ENCODE measurements at places on chromosomes 2 and 18.

DNA sequence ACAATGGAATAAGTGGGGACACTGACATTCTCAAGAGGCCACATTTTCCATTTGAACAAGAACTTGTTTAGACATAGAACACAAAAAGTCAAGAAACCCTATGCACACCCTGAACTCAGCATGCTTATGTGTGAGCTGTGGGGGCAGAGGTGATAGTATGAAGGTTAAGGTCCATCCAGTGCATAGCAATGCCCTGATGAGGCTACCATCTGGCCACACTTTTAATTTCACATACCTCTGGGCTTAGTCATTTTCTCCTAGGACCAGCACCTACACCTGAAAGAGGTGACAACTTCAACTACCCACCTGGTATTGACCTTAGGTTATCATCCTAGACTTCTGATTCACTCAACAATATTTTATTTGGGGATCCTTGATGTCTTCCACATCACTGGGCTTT, 139.8 kb downstream of the PIK3C3 start:
- no peak for DNase-seq

DNA sequence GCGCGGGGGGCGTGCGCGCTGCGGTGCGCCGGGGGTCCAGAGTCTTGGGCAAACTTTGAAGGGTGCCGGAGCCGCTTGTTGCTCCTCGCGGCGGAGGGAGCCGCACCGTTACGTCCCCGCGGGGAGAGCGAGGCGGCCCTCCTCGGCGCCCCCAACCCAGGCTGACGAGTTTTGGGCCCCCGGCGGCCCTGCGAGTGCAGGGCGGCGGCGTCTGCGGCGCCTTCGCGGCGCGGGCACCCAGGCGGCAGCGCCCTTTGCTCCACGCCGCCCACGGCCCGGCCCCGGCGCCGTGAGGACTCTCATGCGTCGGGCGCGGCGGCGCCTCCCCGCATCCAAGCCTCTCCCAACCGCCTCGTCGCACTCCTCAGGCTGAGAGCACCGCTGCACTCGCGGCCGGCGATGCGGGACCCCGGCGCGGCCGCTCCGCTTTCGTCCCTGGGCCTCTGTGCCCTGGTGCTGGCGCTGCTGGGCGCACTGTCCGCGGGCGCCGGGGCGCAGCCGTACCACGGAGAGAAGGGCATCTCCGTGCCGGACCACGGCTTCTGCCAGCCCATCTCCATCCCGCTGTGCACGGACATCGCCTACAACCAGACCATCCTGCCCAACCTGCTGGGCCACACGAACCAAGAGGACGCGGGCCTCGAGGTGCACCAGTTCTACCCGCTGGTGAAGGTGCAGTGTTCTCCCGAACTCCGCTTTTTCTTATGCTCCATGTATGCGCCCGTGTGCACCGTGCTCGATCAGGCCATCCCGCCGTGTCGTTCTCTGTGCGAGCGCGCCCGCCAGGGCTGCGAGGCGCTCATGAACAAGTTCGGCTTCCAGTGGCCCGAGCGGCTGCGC, 814 bp downstream of the FZD7 start:
- peak; percentile 50 for DNase-seq

DNA sequence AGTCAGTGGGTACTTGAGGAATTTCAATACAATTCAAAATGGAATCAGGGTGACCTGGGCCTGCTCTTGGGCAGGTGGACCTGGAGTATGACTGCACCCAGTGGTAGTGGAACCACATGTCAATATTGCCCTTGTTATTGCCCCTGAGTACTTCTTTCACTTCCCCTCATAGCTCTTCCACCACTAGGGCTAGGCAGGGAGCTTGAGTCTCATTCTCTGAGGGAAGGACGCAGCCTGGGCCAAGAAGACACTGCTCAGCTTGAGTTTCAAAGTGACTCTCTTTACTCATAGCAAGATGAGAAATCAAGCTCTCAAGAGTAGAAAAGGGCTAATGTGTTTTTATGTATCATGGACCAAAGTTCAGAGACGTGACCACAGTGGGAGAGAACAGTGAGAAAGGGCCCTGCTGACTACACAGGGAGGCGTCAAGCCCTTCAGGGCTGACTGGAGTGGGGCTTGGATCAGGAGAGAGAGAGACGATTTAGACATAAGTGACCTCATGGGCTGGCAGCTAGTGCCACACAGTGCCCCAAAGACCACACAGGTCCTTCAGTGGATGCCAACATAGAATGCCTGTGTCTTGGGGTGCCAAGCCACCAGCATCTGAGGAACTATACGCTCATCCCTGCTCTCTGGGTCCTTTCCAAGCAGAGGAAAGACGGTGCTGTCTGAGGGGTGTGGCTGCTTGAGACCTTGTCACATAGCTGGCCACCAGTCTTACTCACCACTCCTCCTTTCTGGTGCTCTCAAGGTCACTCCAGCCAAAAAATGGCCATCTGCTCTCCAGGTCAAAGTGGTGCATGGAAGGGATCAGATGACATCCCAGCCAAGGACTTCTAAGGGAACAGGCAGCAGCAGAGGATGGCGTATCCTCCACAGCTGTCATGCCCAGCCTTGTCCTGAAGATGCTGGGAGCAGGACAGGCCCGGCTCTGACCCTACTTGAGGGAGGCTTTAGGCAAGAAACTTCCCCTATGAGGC, 13.0 kb downstream of the PTMA start:
- no peak for DNase-seq

DNA sequence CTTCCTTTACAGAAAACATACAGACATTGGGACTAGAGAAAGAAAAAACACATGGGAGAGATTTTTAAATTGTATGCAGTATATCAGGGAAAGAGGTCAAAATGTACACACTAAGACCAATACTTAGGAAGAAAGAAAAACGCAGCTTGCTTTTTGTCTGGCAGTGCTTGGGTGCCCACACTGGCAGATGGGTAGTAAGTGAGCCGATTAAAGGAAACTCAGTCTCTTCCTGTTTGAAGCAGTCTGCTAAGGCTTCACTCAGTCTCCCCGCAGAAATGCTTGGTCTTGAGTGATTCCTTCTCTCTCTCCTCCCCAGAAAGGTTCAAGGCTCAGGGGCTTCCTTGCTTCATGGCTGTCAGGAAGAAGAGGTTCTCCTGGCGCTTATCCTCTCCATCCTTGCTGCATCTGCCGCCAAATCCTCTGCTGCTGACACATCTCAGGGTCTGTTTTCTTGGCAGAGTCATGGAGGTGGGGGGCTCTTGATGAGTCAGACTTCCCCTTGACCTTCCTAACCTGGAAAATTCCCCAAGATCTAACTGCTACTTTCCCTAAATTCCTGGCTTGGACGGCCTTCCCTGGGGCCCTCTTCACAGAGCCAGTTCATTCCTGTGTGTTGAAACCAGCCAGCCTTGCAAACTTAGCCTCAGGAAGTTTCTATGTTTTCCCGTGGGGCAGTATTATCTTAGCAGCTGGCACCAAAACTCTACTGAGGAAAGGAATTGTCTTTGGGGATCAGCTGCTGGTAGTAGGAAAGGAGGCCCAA, 10.5 kb upstream of the TMSB10 start:
- peak; percentile 92 for DNase-seq

GRCh38 chr2:41475959-41476358, 571.9 kb upstream of the PKDCC start:
- no peak for DNase-seq

GRCh38 chr18:54696616-54697293, 105.7 kb downstream of the DYNAP start:
- no peak for DNase-seq

GRCh38 chr2:131104487-131105155, 515 bp upstream of the PLEKHB2 start:
- peak; percentile 85 for DNase-seq

DNA sequence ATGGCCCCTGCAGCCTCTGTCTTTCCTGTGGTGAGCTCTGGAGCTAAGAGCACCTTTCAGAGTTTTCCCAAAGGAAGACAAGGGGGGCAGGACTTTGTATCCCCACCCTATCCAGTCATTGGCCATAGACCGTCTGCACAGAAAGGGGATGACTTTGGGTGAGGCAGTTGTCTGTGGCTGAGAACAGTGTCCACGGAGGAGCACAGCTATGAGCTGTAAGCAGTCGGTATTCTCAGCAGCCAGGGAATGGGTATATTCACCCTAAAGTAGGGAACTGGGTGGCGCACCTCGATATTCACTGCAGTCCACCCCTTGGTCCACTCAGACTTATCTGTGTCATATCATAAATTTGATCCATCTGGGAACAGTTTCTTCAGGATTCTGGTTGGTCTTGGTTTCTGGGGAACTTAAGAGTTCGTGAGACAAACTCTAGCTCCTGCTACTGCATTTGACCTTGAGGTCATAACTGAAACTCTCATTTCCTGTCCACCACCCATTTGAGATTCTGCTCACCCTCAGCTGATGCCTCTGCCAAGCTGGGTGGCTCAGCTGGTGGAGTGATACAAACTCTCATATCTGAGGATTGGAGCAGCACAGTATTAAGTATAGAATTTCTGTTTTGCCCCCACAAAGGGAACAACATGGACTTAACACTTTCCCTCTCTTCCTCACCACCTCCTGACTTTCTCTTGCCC, 45.2 kb upstream of the SCG2 start:
- peak; percentile 12 for DNase-seq

- no peak for DNase-seq
These were observed 109.4 kb downstream of the TDRD15 start for GRCh38 chr2:21233194-21233593.

DNA sequence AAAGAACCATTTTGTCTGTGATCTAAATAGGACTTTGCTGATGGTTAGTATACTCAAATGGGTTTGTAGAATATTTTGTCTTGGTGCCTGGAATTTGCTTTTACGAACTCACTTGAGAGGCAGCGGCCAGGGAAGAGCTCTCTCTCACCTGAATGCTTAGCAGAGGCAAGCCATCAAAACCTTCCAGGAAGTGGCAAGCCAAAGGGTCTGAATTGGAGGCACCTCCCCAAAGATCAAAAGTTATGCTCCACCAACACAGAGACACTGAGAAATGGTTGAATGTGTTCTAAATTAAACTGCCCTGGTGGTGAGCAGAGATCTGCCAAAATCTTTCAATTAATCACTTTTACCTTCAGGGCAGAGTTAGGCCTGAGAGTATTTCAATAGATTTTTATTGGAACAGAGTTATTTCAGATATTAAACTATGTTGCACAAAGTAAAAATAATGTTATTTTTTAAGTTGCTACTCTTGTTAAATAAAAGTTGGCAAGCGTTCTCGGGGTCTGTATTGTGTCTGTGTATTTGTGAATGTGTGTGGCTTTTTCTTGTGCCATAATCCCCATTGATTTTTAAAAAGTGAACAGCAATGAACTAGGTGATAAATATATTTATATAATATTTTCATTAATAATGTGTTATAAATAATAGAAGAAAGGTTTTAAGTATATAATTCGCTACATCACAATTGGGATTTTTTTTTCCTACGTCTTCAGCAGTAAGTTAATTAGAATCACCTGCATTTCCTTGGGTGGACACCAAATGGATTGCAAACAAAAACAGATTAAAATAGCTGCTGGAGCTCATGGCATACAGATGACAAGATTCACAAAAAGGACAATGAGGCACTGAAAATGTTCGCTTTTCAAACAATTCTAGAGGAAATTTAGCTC, 416.1 kb downstream of the ARHGAP15 start:
- peak; percentile 7 for DNase-seq

DNA sequence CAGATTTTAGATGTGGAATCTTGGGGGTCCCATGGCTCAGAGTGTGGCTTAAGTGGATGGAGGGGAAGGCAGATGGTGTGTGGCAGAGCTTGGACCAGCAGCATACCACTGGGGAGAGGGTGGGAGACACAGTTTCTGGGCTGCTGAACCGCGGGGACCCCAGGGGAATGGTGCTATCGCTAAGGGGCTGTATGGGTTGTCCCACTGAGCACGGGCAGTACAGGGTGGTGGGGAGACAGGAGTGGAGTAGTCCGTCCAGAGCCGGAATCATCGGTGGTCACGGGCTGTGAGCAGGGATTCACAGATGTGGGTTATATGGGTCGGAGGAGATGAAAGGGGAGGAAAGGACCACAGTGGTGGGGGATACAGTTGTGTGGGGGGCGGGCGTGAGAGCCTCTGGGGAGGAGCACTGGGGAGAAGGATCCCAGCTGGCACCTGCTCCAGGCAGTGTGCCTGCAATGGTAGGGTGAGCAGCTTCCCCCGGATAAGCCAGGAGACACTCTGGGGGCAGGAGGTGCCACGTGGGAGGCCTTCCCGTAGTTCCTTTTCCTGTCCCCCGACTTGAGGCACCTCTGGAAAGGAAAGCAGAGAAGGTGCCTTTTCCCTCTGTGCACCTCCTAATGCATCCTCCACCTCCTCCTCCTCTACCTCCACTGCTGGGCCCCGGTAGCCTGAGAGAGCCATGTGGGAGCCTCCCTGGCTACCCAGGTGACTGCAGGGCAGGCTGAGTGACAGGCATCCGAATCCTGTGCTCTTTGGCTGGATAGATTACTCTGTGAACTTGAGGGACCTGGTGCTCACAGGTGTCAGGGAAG, 24.9 kb downstream of the IGFBP5 start:
- no peak for DNase-seq

- DNase-seq = no peak
These were observed 754.6 kb upstream of the SOX11 start for GRCh38 chr2:4937550-4937949.

- DNase-seq = no peak
These were observed 80.1 kb downstream of the MBP start for GRCh38 chr18:77052297-77052982.

- DNase-seq = peak; percentile 1
These were observed 209.6 kb upstream of the PIK3C3 start for GRCh38 chr18:41745166-41746049.

DNA sequence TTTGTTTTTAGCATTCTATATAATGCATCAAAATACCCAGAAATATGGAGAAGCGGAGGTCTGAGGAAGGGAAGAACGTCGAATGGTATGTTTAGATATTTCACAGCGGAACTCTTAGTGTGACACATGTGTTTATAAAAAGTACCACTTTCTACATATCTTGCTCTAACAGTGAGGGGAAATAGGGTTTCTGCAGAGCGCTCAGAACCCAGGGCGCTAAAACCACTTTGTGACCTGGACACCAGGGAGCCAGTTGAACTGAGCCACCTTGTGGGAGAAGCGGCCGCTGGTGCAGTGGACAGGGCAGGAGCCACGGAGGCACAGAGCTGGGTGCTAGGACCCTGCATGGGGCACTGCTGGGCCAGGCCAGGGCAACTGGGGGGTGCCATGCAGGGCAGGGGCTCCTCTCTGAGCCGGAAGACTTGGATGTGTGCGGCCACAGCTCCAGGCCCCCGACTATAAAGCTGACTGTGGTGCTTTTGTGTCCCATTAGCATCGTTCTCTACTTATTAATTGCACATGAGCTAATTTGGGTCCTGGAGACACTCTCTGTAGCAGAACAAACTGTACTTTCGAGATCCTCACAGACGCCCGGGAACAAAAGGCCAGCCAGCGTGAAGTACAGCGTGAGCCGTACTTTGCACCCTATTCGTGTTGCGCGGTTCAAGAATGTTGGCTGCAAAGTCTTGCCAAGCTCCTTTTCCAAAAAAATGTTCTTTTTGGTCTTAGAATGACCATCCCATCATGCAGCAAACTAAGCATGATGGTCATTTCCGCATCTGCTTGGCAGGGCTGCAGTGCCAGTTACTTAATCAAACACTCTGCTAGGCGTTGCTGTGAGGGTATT, 151.9 kb upstream of the ALKAL2 start:
- DNase-seq = no peak

DNA sequence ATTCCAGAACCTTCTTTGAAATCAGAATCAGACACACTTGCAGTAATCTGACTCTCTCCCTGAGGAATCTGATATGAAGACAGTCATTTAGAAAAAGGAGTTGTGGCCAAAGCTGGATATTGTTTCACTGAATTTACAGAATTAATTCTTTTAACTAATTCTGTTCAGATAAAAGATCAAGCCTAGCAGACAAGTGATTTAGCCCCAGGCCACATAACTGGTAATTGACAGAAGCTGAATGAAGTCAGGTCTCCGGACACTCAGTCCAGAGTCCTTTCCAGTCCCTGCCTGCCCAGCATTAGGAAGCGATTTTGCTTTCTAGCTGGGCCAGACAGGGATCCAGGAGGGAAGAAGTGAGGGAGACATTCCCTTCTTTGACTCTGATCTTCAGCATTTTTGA, 110.7 kb upstream of the AQP4 start:
- no peak for DNase-seq

All from fibroblast of the aortic adventitia (primary cell).